ENCODE measurements at places on chromosomes 3 and 15.

DNA sequence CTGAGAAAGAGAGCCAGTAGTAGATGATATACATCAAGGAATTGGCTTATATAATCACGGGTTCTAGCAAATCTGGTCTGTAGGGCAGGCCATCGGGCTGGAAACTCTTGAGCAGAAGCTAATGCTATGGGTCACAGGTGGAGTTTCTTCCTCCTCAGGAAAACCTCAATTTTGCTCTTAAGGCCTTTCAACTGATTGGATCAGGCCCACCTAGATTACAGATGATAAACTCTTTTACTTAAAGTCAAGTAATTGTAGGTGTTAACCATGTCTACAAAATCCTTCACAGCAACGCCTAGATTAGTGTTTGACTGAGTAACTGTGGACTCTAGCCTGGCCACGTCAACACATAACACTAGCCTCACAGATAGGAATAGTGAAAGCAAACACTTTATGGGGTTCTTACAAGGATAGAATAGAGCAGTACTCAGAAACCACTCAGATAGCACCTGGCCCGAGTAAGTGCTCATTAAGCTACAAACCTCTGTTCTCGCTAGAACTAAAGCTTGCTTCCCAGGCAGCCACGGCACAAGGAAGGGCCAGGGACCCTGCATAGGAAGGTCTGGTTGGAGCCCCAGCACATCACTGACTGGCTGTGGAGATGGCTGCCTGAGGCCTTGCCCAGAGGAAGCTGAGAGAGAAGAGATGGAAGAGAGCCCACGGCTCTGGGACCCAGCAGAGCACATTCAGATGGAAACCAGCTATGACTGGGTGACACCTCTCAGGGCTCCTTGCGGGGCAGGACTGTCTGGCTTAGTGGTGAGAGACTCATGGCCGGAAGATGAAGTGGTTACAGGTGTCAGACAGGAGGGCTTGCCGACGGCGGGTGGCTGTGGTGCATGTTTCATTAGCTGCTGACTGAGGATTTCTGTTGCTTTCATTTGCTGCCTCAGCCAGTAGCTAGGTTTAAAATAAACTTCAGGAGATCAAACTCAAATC lies 202.5 kb upstream of the TLE3 start:
- DNase-seq = no peak

DNA sequence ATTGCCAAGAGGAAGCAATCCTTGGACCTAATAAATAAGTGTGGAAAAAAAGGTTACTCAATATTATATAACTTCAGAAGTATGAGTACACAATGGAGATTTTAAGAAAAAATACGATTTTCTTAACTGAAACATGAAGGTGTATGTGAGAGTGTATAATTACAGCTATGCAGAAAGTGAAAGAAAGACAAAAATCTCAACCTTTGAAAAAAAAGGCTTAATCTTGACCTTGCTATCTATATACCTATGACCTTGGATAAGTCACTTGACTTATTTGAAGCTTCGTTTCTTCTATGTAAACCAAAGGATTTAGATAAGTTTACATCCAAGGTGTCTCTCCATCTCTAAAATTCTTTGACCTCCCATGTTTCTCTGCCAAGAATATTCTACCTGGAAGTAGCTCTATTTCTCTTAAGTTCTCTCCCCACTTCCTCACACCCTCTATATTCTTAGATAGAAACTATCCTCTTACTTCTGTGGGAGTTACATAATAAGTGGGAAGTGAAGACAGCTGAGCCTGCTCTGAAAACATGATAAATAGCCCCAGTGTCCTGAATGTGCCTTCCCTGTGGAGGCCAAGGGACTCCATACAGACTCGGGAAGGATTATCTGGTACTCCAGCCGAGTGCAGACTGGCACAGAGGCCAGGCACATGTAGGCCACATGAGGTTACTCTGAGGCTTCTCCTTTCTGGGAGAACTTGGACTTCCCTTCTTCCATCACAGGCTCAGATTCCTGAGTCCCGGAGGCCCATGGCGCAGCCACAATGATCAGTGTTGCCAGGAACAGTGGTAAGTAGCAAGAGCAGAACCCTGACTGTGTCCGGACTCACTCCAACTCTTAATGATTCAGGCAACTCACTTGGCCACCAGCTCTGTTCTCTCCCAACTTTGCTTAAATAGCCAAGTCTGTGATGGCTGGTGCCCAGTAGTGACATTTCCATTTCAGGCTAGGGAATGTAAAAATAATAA lies 166.8 kb upstream of the COL8A1 start:
- DNase-seq = peak; percentile 8

DNA sequence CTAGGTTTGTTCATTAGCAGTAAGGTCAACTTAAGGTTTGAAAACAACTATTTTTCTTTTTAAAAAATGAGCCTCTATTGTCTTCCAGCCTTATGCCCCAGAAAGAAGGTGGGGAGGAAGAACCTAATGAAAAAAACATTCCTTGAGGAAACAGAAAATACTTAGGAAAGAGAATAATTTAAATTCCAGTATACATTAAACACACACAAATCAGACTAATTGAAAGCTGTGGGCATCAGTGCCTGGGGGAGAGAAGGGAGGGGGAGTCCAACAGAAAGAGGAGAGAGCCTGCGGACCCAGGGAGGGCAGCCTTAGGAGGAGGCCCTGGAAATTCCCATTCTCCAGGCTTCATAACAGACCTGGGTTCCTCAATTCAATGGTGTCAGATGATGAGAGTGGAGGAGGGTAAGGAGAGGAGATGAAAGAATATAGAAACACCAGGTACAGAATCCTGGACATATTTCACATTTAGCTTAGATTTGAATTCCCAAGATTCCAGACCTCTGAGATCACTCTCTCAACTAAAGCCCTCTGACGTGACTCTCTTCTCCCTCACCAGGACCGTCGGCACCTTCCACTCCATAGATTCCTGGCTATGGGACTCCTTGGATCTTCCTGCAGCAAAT lies 320.5 kb upstream of the UMPS start:
- DNase-seq = no peak

DNA sequence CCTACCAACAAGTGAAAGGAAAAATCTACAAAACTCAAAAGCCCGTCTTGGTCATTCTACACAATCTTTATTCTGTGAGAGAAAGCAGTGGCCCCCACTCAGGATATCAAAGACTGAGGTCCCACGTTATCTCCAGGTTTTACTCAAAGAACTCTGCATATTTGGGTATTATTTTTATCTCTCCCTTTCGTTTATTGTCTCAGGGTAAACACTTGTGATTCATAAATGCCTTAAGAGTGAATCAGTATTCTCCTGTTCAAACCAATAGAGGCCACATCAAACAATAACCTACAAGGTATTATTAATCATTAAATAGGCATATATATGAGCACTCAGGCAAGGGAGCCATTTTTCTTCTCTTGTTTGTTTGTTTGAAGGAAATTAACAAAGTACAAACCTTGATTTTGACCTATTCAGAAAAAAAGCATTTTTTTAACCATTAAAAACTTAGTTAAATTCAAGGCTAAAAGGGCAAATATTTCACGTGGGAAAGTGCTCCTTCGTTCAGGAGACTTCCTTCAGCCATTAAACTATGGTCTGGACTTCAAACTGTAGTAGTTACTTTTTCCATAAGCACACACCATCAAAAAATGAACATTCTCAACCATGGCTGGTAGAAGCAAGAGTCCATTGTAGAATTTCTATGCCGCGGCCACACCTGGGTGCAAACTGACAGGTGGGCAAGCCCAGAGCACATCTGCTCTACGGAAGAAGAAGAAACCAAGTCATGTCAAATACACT lies 13.9 kb upstream of the HES1 start:
- DNase-seq = no peak

DNA sequence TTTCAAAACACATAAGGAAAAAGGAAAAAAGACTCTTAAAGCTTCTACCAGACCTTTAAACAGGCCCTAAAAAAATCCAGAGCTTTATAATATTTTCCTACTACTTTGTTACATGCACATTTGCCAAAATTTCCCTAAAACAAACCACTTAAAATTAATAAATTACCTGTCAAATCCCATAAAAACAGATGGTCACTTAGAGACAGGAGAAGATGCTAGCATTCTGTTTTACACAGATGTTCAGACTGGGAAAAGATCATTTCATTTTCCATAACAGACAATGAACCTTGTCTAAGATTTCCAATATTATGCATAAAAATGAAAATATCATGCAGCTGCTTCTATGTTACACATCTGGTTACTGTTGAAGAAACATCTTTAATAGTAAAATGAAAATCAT lies 66.6 kb downstream of the SUCLG2 start:
- no peak for DNase-seq

Data from heart right ventricle (tissue), 16 donors.